ENCODE measurements at places on chromosomes 16 and 17. TPM values are rescaled to one million over a fixed set of nuclear protein-coding genes. Genes with fewer than 3 reads are reported as not detected.

Gene GFAP
- not detected for total RNA-seq

Gene EFCAB13
- 5.2 TPM for total RNA-seq

DNA sequence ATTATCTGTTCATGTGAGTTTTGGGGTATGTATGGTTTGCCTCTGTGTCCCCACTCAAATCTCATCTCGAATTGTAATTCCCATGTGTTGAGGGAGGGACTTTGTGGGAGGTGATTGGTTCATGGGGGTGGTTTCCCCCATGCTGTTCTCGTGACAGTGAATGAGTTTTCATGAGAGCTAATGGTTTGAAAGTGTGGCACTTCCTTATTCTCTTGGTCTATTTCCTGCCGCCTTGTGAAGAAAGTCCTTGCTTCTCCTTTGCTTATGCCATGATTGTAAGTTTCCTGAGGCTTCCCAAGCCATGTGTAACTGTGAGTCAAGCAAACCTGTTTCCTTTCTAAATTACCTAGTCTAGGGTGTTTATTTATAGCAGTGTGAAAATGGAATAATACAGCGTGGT is 128.1 kb upstream of the HS3ST4 start:
- peaks cover 1% of the 10 kb centered on the region for H3K36me3 ChIP-seq
- DNase-seq = no peak
- no peak overlapping the region for H3K27ac ChIP-seq
- H3K4me1 ChIP-seq = no peaks in the 10 kb centered on the region
- no peak overlapping the region for H3K4me3 ChIP-seq
- H3K27me3 ChIP-seq = no peaks in the 10 kb centered on the region

- no peak overlapping the region for H3K27ac ChIP-seq
- no peaks in the 10 kb centered on the region for H3K36me3 ChIP-seq
- no peak for DNase-seq
Observed at GRCh38 chr17:11308531-11308930, 67.5 kb downstream of the SHISA6 start.

Gene NATD1
- total RNA-seq = 13.5 TPM

Gene FBXO39
- total RNA-seq = not detected

Gene GNGT2
- not detected for total RNA-seq

GRCh38 chr17:63224644-63225043 is 221.5 kb downstream of the CYB561 start:
- H3K36me3 ChIP-seq = no peaks in the 10 kb centered on the region
- H3K27ac ChIP-seq = no peak overlapping the region
- H3K4me3 ChIP-seq = no peak overlapping the region
- no peaks in the 10 kb centered on the region for H3K27me3 ChIP-seq
- no peaks in the 10 kb centered on the region for H3K4me1 ChIP-seq

DNA sequence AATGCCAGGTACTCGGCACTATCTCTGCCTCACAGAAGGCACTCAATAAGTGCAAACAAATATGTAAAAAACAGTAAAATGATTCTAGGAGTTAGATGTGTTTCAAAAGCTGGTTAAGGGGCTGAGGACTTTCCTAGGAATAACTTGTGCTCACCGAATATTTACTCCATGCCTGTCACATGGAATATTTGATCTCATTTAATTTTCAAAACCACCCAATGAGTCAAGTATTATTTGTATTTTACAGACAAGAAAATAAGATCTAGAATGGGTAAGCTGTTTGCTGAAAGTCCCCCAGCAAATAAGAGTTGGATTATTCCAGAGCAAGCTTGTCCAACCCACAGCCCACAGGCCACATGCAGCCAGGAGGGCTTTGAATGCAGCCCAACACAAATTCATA is 34.6 kb upstream of the LYRM9 start:
- no peak overlapping the region for H3K27ac ChIP-seq
- no peaks in the 10 kb centered on the region for H3K36me3 ChIP-seq
- H3K4me1 ChIP-seq = peaks cover 4% of the 10 kb centered on the region
- H3K27me3 ChIP-seq = peaks cover 3% of the 10 kb centered on the region
- H3K4me3 ChIP-seq = no peak overlapping the region
- DNase-seq = no peak

- DNase-seq = no peak
- no peaks in the 10 kb centered on the region for H3K36me3 ChIP-seq
- peaks cover 61% of the 10 kb centered on the region for H3K27me3 ChIP-seq
- no peak overlapping the region for H3K4me3 ChIP-seq
- peaks cover 22% of the 10 kb centered on the region for H3K4me1 ChIP-seq
- no peak overlapping the region for H3K27ac ChIP-seq
Observed at GRCh38 chr17:48494335-48494734, 36.5 kb downstream of the HOXB1 start.

Gene CSH1
- not detected for total RNA-seq

Gene CD7
- total RNA-seq = 0.31 TPM

DNA sequence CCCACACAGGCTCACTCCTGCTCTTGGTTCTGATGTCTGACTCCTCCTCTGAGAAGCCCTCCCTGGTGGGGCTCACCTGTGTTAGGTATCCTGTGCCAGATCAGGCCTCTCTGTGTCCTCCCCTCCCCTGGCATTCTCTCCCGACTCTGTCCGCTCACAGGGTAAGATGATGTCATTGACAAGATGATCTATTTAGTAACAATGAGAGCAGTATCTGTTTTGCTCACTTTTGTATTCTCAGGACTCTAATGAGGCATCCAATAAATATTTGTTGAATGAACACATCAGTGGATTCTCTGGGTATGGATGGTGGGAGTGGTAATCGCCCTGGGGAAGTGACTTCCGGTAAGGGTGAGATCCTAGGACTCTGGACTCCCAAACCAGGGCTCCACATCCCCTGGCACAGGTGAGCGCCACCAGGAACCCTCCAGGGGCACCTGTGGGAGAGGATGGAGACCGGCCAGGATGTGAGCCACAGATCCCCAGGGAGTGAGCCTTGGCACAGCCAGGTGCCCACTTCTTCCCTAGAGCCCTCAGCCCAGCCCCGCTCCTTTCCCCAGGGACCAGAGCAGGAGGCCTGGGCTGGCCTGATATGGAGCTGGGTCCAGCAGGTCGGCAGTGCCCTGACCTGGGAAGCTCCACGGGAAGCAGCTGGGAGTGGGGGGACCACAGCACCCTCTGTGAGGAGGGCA is 5.4 kb upstream of the HAP1 start:
- H3K4me1 ChIP-seq = peaks cover 9% of the 10 kb centered on the region
- no peak overlapping the region for H3K4me3 ChIP-seq
- H3K36me3 ChIP-seq = no peaks in the 10 kb centered on the region
- peaks cover 30% of the 10 kb centered on the region for H3K27me3 ChIP-seq

GRCh38 chr16:2095918-2096582 is 39.6 kb downstream of the PKD1 start:
- H3K4me3 ChIP-seq = no peak overlapping the region
- DNase-seq = no peak
- no peaks in the 10 kb centered on the region for H3K27me3 ChIP-seq
- H3K4me1 ChIP-seq = no peaks in the 10 kb centered on the region
- H3K27ac ChIP-seq = no peak overlapping the region

DNA sequence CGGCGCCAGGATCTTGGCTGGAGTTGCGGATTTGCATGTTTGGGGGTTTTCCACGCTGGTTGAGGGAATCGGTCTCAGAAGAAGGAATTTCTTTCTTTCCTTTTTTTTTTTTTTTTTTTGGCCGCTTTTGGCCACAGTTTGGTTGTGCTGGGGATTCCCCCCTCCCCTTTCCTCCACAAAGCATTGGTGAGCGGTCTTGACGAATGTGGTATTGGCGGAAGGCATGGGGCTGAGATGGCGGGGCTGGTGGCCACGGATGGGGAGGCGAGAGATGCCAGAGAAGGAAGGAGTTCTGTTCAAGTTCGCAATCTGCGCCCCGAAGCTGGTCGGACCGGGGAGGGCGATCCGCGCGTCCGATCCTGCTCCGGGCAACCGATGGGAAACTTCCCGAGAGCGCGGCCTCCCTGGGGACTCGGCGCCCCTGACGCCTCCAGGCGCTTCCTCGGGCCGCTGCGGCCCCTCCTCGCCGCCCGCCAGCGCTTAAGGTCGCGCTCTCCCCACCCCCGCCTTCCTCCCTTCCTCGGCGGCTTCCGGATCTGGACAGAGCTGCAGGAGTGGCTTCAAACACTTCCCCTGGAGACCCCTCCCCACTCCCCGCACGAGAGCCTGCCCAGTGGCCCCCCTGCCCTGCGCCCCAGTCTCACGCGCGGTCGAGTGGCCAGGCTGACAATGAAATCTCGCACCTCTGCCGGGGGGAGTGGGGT is 43.2 kb downstream of the RAI1 start:
- peaks cover 17% of the 10 kb centered on the region for H3K27me3 ChIP-seq
- peak overlapping the region; percentile 87 for H3K27ac ChIP-seq
- H3K36me3 ChIP-seq = no peaks in the 10 kb centered on the region
- H3K4me3 ChIP-seq = peak overlapping the region; percentile 78
- no peak for DNase-seq

DNA sequence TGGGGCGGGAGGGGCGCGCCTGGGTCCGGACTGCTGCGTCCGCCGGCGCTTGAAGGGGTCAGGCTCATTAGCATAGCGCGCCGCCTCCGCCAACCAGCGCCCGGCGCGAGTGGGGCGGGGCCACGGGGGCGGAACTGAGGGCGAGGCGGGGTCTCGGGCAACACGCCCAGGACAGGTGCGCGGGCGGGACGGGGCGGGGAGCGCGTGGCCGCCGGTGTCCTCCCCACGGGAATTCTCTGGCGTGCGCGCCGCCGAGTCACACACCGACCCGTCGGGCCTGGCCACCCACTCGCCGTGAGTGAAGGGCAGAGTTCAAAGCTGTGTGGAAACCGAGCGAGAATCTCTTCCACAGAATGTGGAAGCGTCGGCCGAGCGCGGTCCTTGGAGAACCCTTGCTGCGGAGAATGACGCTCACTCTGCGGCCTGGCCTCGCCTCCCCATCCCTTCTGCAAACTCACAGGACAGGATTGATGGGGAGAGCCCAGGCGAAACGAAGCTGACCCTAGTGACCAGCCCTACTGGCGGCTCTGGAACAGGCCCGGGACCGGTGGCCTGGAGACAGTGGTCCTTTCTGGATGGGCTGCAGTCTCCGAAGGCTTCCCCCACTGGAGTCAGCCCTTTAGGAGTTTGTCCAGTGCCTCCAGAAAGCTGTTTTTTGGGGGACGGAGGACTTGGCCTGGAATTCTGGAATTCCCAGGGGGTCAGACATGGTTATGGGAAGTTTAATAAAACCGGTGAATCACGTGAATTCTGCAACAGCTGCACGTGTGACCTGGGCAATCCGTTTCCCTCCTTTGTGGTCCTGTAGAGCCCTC is at the start of gene SNAI3:
Gene SNAI3 (minus strand): TSS at position 69 of the 815 bp plus-strand sequence. CDS start 101 bp downstream, outside the sequence.
- H3K27me3 ChIP-seq = peaks cover 45% of the 10 kb centered on the region
- peaks cover 6% of the 10 kb centered on the region for H3K4me1 ChIP-seq
- H3K27ac ChIP-seq = peak within 1 kb of the TSS; percentile 67
- peak within 1 kb of the TSS; percentile 68 for H3K4me3 ChIP-seq

GRCh38 chr16:2179576-2179975 is 16.8 kb downstream of the CASKIN1 start:
- no peak for DNase-seq
- no peak overlapping the region for H3K4me3 ChIP-seq
- H3K27me3 ChIP-seq = no peaks in the 10 kb centered on the region
- no peaks in the 10 kb centered on the region for H3K4me1 ChIP-seq
- peaks cover 7% of the 10 kb centered on the region for H3K36me3 ChIP-seq

DNA sequence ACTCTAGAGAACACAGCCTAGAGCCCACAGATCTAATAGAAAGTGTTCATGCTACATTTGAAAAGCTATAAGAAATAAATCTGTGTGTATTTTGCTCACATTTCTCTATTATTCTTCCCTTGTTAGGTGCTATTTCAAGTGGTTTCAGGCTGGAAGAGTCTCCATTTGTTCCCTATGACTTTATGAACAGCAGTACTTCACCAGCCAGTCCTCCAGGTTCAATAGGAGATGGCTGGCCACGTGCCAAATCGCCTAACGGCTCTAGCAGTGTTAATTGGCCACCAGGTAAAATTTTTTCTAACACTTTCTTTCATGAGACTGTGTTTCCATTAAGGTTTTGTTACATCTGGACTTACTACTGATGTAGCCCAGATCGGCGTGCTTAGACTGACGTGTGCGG is 30.7 kb upstream of the SLC5A11 start:
- H3K27ac ChIP-seq = no peak overlapping the region
- no peak for DNase-seq
- no peak overlapping the region for H3K4me3 ChIP-seq
- H3K36me3 ChIP-seq = peaks cover 34% of the 10 kb centered on the region
- H3K4me1 ChIP-seq = no peaks in the 10 kb centered on the region
- H3K27me3 ChIP-seq = no peaks in the 10 kb centered on the region

Gene IGF2BP1
- 326 TPM for total RNA-seq

DNA sequence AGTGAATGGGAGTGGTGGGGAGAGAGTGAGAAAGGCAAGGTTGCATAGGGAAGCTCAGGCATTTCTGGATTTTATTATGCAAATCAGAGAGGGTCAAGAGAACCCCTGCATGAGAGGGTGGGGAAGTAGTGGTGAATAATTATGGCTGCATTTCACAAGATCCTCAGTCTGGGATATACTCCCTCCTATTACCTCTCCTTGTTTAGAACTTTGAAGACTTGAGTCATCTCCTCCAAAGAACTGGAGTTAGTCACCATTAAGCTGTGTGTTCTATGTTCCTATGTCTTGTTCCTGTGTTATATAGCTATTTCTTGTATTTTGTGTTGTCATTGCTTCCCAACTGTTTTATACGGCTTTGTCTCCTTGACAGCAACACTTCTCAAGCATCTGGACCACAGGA is 18.4 kb downstream of the SOX9 start:
- H3K27me3 ChIP-seq = peaks cover 29% of the 10 kb centered on the region
- DNase-seq = no peak
- no peak overlapping the region for H3K4me3 ChIP-seq
- no peak overlapping the region for H3K27ac ChIP-seq
- no peaks in the 10 kb centered on the region for H3K36me3 ChIP-seq

GRCh38 chr17:76462556-76463290 is 4.7 kb upstream of the AANAT start:
- H3K27ac ChIP-seq = no peak overlapping the region
- H3K36me3 ChIP-seq = no peaks in the 10 kb centered on the region
- no peak overlapping the region for H3K4me3 ChIP-seq

- peaks cover 17% of the 10 kb centered on the region for H3K36me3 ChIP-seq
- H3K27ac ChIP-seq = peak overlapping the region; percentile 15
Observed at GRCh38 chr17:44677136-44677535, 12.4 kb downstream of the CCDC43 start.

GRCh38 chr16:67764158-67764667 is 42.1 kb downstream of the RANBP10 start:
- H3K4me1 ChIP-seq = no peaks in the 10 kb centered on the region
- no peak overlapping the region for H3K4me3 ChIP-seq
- DNase-seq = no peak
- no peaks in the 10 kb centered on the region for H3K27me3 ChIP-seq
- no peak overlapping the region for H3K27ac ChIP-seq

Gene PERCC1
- total RNA-seq = 7.1 TPM

- peaks cover 17% of the 10 kb centered on the region for H3K4me1 ChIP-seq
- DNase-seq = peak; percentile 77
- no peak overlapping the region for H3K4me3 ChIP-seq
Observed at GRCh38 chr16:58511933-58512815, 3.1 kb upstream of the SETD6 start.

- peak; percentile 15 for DNase-seq
- no peak overlapping the region for H3K4me3 ChIP-seq
- peaks cover 36% of the 10 kb centered on the region for H3K27me3 ChIP-seq
- no peak overlapping the region for H3K27ac ChIP-seq
- no peaks in the 10 kb centered on the region for H3K36me3 ChIP-seq
Observed at GRCh38 chr16:20023190-20023589, 50.5 kb downstream of the GPR139 start.

All from progenitor cell of endocrine pancreas (in vitro differentiated cells).